Cerebellum (tissue), 4 donors: ENCODE measurements at places on chromosomes 7 and 10. TPM values are rescaled to one million over a fixed set of nuclear protein-coding genes. Genes with fewer than 3 reads are reported as not detected.

Gene TACC2
- 27.0 TPM for total RNA-seq

Gene MKI67
- 13.6 TPM for total RNA-seq

Gene KEL
- total RNA-seq, result 1.5 TPM

Gene SLC16A9
- 19.9 TPM for total RNA-seq

Gene ZNF727
- total RNA-seq, result 0.18 TPM

Gene TOMM7
- 72.9 TPM for total RNA-seq

DNA sequence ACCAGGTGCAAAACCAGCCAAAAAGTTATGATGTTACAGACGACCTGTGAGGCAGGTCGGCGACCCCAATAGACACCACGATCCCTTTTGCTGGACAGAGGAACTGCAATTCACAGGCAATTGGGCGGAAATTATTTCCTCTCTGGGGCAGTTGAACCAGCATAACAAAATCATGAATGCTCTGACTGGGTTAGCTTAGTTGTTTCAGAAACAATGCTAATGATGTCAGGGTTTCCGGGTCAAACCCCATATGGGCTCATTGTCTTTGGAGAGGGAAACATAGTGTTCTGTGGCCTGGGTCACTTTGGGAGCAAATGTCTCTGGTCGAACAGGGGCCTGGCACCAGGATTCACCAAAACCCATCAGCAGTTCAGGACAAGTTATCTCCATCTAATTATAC, 669.1 kb upstream of the NRP1 start:
- no peak for DNase-seq

GRCh38 chr7:139776486-139777132, 1.2 kb downstream of the HIPK2 start:
- DNase-seq, result peak; percentile 20

- DNase-seq, result no peak
Observed at GRCh38 chr7:12485845-12486244, 82.2 kb upstream of the VWDE start.

GRCh38 chr7:84176716-84177115, 17.9 kb downstream of the SEMA3A start:
- no peak for DNase-seq

GRCh38 chr10:84310470-84310869, 17.9 kb upstream of the CCSER2 start:
- no peak for DNase-seq

- DNase-seq, result no peak
Observed at GRCh38 chr7:40793132-40793531, 658.3 kb downstream of the SUGCT start.

DNA sequence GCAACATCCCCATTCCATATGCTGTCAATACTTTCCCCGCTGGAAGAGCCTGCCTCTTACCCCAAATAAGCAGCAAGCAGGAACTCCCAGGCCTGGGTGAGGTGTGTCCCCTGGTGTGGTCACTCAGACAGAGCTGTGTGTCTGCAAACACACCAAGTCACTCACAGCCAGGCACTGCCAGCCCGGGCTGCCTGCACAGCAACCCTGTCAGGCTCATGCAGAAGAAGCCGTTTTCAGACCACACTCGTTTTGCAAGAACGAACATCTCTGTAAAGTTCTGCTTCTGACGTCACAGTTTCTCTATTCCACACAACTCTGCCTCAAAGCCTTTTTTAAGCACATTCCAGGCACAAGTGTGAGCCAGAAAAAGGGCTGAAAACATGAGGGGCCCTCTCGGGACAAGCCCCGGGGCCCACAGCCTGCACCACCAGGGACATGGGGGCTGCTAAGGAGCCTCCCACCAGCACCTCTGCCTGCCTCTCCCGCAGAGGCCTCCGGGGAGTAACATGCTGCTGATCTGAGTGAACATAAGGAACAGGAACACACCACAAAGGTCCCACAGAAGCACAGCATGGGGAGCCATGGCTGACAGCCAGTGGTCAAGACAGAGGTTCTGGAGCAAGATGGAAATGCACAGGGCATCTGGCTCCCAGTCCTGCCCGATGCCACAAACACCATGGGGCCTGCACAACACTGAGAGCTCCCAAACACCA, 11.4 kb downstream of the PTPRN2 start:
- no peak for DNase-seq
